ENCODE measurements at places on chromosomes 16 and 17. TPM values are rescaled to one million over a fixed set of nuclear protein-coding genes. Genes with fewer than 3 reads are reported as not detected.

Gene VASN
- 0.20 TPM for polyA plus RNA-seq

Gene AIPL1
- not detected for polyA plus RNA-seq

Gene C17orf50
- polyA plus RNA-seq = 0.28 TPM

Gene CD300LB
- 4.2 TPM for polyA plus RNA-seq

Gene ABCC11
- polyA plus RNA-seq = 0.07 TPM

DNA sequence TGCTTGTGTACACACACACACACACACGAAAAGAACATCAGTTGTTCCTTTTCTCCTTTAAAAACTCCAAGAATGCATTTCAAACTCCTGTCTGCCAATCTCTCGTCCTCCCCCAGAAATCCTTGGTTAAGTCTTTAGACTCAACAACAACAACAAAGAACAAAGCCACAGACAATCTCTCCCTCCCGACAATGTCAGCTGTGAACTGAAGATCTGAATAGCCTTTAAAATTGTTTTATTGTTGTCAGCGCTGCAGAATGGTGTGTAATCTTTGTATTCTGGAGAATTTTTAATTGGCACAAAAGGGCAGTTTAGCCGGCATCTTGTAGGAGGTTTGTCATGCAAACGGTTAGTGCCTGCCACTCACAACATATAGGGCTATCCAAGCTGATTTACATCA is 219.5 kb downstream of the MSI2 start:
- H3K36me3 ChIP-seq = no peaks in the 10 kb centered on the region
- H3K27ac ChIP-seq = no peak overlapping the region
- DNase-seq = no peak
- H3K27me3 ChIP-seq = peaks cover 2% of the 10 kb centered on the region
- H3K4me3 ChIP-seq = no peak overlapping the region

DNA sequence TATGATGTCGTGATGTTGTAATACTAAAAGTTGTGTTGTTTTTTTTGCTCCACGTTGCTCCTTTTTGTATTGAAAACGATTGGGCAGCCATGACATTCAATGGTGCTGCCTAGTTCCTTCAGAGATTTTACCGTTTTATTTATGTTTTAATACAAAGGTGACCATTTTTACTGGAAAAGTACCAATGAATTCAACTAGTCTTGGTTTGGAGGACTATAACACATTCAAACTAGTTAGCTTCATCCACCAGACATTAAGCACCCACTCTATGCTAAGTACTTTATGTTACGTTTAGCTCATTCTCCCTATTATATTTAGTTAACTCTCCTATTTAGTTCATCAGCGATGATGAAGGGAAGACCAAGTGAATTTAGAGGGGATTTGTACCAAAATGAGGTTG is 116.6 kb upstream of the TBX2 start:
- H3K4me1 ChIP-seq = peaks cover 51% of the 10 kb centered on the region
- no peak for DNase-seq
- peaks cover 4% of the 10 kb centered on the region for H3K36me3 ChIP-seq

DNA sequence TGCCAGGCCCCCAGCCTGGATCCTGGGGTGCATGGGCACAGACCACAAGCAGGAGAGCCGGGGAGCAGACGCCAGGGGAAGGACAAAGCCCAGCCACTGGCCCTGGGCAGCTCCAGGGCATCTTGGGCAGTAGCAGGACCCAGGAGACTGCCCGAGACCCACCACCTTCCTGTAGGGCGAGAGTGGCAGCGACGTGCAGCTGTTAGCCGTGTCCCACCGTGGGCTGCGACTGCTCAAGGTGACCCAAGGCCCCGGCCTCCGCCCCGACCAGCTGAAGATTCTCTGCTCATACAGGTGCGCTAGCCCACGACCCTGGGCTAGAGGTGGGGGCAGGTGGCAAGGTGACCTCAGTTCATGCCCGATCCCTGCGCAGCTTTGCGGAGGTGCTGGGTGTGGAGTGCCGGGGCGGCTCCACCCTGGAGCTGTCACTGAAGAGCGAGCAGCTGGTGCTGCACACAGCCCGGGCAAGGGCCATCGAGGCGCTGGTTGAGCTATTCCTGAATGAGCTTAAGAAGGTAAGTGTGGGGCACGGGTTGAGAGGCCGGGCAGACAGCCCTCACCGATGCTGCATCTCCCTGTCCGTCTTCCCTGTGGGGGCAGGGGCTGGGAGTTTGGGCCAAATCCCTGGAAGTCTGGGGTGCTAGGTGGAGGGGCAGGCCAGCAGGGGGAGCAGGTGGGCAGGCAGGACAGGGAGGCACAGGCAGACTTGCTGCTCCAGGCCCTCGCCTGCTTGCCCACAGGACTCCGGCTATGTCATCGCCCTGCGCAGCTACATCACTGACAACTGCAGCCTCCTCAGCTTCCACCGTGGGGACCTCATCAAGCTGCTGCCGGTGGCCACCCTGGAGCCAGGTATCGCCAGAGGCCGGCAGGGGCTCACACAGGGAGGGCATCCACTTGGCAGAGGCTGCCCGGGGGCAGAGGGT is 13.5 kb upstream of the SMIM5 start:
- peaks cover 2% of the 10 kb centered on the region for H3K27me3 ChIP-seq
- peaks cover 2% of the 10 kb centered on the region for H3K4me1 ChIP-seq
- no peak overlapping the region for H3K4me3 ChIP-seq
- H3K27ac ChIP-seq = no peak overlapping the region
- no peak for DNase-seq

DNA sequence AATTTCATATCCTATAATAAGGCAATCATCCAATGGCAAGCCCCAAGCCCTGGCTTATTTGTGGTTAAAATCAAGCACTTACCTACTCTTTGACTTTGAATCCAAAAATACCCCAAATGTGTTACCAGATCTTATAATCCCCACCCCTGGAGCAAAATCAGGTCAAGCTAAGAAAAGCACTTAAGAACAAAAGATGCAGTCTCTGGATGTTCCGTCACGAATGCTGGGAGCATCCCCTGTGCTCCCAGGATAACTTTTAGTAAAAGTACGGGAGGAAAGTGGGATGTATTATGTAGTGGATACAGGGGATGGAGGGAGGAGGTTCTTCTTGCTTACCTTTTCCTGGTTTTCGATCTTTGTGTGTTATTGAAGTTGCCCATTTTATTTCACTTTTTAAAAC is 29.5 kb downstream of the SHISA9 start:
- H3K4me1 ChIP-seq = no peaks in the 10 kb centered on the region
- H3K27me3 ChIP-seq = no peaks in the 10 kb centered on the region
- DNase-seq = no peak
- no peak overlapping the region for H3K4me3 ChIP-seq
- H3K27ac ChIP-seq = no peak overlapping the region

DNA sequence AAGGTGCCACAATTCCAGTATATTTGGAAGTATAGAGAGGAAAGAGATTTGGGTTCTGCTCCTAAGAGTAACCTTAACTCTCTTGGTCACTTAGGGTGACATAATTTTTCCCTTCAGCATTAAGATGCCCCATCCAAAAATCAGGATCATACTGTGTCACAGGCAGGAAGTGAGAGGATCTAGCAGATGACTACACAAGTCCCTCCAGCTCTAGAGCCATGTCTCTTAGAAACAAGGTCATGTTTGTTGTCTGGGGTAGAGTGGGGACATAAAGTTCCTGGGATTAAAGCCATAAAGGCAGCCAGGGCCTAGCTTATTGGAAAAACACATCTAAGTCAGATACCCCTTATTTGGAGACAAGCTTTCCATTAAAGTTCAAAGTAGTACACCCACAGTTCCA is 2.7 kb downstream of the CCL8 start:
- no peaks in the 10 kb centered on the region for H3K4me1 ChIP-seq
- peaks cover 21% of the 10 kb centered on the region for H3K27me3 ChIP-seq
- no peak overlapping the region for H3K4me3 ChIP-seq
- H3K27ac ChIP-seq = no peak overlapping the region
- DNase-seq = no peak

- no peak overlapping the region for H3K27ac ChIP-seq
- H3K4me3 ChIP-seq = no peak overlapping the region
- peaks cover 4% of the 10 kb centered on the region for H3K27me3 ChIP-seq
- no peaks in the 10 kb centered on the region for H3K36me3 ChIP-seq
- no peak for DNase-seq
- no peaks in the 10 kb centered on the region for H3K4me1 ChIP-seq
These were observed 55.2 kb downstream of the NKD1 start for GRCh38 chr16:50603206-50604064.

DNA sequence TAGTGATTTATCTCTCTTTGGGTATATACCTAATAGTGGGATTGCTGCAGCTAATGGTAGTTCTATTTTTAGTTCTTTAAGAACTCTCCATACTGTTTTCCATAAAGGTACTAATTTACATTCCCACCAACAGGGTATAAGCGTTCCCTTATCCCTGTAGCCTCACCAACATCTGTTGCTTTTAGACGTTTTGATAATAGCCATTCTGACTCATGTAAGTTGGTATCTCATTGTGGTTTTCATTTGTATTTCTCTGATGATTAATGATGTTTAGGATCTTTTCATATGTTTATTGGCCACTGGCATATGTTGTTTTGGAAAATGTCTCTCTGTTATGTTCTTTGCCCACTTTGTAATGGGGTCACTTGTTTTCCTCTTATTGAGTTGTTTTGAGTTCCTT is 88.5 kb upstream of the ZNF267 start:
- H3K36me3 ChIP-seq = no peaks in the 10 kb centered on the region
- H3K4me3 ChIP-seq = no peak overlapping the region
- DNase-seq = no peak

DNA sequence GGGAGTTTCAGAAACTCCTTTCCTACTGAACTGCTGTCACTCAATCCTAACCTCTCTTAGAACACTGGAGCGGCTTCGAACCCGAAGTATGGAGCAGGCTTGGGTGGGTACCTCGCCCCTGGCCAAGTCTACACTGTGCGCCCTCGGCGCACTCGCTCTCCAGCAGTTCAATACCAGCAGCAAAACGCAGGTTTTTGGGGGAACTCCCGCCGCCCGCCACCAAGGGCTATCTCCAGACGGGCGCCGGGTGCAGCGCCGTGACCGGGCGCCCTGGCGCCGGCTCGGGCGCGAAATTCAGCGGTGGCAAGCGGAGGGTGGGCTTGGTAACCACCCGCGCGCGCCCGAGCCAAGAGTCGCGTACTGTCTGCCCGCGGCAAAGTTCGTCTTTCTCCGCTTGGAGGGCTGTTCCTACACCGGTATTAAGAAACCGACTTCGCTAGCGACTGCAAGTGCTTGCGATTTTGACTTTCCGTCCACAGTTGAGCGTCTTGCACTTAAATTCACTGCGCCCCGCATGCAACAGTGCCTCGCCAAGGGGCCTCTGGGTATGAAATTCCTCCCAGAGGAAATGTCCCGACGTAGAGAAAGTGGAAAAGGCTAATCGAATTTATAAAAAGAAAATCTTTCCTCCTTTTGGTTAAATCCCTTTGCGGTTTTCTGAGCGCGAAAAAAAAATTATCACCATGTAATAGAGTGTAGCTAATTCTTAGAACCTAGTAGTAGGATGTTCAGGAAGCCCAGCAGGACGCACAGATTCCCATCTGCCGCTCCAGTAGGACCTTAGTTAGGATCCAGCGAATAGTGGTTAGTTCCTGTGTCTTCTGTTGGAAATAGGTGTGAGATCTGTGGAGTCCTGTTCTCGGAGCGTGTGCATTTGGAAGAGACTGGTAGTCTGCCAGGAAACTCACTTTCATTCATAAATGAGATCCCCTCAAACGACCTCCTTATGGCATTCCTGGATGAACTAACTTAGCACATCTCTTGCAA is 5.0 kb upstream of the SALL1 start:
- H3K27me3 ChIP-seq = peaks cover 9% of the 10 kb centered on the region
- no peak overlapping the region for H3K4me3 ChIP-seq
- H3K27ac ChIP-seq = no peak overlapping the region
- no peaks in the 10 kb centered on the region for H3K4me1 ChIP-seq

DNA sequence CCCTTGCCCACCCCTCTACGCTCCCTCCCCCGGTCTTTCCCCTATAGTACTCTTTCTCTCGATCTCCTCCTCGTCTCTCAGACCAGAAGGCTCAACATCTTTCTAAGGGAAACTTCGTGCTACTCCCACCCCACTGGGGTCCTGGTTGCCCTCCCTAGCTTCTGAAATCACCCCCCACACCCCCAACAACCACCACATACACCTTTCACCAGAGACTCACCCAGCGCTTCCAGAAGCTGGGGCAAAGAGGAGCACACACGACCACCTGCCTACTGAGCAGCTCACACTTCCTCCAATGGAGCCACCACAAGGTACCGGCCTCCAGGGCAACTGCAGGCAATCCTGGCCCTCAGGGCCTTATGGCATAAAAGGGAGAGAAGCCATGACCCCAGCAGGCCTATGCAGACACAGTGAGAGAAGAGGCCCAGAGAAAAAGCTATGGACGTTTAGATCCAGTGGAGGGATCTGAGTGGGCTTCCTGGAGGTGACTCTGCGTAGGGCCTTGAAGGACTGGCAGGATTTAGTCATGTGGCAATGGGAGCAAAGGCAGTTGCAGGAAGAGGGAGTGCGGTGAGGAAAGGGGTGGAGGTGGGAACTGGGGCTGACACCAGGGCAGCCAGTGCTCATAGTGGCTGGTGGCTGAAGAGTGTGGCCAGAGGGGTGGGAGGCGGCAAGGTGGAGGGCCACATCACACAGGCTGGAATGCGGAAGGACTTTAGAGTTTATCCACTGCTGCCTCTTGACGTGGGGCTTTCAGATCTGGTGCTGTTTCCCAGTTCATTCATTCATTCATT is 12.1 kb upstream of the TMEM92 start:
- no peaks in the 10 kb centered on the region for H3K4me1 ChIP-seq
- no peaks in the 10 kb centered on the region for H3K36me3 ChIP-seq

DNA sequence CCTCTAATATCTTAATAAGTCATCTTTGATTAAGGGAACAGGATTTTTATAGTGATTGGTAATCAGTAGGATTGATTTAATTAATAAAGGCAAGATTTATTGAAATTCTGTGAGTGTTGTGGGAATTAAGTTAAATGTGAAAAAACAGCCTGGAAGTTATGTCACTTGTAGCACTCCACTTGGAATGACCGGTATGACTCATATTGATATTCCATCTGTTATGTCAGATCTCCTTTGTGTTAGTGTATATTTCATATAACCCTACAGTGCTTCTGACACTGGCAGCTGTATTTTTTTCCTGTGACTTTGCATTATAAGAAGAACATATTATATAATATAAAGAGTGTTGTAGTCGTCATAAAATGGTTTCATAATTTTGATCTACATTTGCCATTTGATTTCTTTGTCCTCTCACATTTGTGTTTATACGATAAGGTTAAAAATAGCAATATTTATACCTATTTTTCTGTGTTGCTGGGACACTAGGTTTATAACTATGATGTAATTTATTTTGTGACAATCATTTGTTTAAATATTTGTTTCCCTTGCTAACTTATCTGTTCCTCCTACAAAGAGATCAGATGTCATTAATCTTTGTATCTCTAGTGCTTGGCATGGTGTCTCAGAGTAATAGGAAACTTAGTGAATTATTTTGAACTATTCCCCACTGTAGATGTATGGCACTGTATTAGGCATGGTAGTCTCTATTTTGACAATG is 249.0 kb downstream of the BCAS3 start:
- DNase-seq = no peak
- H3K36me3 ChIP-seq = no peaks in the 10 kb centered on the region
- no peaks in the 10 kb centered on the region for H3K27me3 ChIP-seq
